ENCODE measurements at places on chromosomes 1 and 21.
A peak's percentile ranks its signal among the peaks of the same experiment; 100 is the strongest.

GRCh38 chr1:182215764-182216163 lies 154.3 kb upstream of the ZNF648 start:
- no peak for DNase-seq

GRCh38 chr21:35818597-35818996 lies 241.7 kb downstream of the SETD4 start:
- DNase-seq: no peak

DNA sequence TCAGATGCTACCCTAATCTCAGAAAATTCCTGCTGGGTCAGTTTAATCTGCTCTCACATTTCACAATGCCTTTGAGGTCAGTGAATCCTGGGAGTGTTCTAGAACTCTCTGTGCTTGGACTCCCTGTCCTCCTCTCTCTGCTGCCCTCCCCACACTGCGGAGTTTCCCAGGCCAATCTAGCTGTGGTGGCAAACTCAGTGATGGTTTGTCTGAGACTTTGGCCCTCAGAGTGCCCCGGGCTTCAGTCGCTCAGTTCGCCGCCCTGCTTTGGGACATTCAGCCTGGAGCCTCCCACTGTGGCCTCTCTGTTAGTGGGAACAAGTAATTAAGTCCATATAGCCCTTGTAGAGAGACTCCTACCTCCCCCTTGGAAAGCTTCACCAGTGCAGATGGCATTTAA lies 7.1 kb downstream of the C1orf226 start:
- DNase-seq: no peak

GRCh38 chr1:81590171-81590570 lies 210.6 kb upstream of the ADGRL2 start:
- no peak for DNase-seq

DNA sequence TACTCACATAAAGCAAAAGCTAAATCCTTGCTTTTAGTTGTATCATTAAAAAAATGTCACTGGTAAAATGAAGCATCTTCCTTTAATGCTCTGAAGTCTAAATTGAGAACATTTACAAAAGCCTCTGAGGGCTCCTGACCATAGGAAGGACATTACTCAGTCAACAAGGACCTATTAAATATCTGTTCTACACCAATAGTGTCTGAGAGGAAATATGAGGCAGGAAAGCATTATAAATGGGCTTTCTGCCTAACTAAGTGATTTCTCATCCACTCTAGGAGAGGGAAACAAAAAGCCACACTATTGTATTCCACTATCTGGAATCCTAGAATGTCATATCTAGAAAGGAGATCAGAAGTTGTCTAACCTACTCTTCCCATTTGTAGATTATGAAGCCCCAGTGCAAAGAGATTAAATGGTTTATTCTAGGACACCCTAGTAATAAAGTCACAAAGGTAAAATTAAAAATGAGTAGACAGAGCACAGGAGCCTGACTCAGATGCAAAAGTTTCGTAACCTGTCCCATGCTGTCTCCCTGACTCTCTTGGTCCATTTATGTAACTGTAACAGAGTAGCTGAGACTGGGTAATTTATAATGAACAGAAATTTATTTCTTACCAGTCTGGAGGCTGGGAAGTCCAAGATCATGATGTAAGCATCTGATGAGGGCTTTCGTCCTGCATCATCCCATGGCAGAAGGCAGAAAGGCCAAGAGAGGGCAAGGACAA lies 17.6 kb downstream of the RGS1 start:
- no peak for DNase-seq

GRCh38 chr21:44927587-44928461 lies 7.1 kb upstream of the ITGB2 start:
- peak; percentile 87 for DNase-seq

- DNase-seq: no peak
Observed at GRCh38 chr1:204624631-204625216, 60.8 kb downstream of the LRRN2 start.

GRCh38 chr1:53343831-53344668 lies 16.2 kb upstream of the LRP8 start:
- peak; percentile 9 for DNase-seq

GRCh38 chr1:239744851-239745250 lies 346.8 kb upstream of the FMN2 start:
- no peak for DNase-seq

DNA sequence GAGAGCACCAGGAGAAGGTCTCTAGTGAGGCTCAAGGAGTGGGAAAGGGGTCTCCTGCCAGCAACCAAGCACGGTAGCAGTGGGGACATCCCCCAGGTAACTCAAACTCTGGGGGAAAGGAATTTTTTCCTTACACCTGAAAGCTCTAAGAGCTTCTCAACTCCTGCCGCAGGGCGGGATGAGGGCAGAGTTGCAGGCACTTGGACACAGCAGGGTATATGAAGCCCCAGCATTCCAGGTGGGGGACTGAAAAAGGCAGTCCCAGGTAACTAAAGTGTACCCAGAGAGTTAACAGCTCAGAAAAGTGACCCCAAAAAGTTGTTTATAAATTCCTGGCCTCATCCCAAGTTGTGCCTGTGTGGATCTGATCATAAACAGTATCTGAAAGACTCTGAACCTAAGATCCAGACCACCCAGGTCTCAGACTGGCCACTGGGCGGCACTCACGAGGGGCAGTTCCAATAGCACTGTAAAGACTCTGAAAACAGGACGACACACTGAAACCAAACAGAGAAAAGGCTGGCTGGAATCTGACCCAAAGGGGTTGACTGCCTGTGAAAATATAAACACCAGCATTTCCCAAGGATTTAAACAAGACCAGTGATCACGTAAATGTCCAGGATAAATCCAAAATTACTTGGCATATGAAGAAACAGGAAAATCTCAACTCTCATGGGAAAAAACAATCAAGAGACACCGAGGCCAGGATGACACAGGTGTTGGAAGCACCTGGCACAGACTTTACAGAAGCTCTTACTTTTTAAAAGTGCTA lies 47.5 kb downstream of the HSF2BP start:
- DNase-seq: no peak

- no peak for DNase-seq
Observed at GRCh38 chr1:147892216-147892615, 10.4 kb upstream of the GJA8 start.

- no peak for DNase-seq
Observed at GRCh38 chr1:83596331-83596730, 402.6 kb downstream of the TTLL7 start.

GRCh38 chr1:156480411-156481192 lies 20.0 kb downstream of the MEF2D start:
- DNase-seq: peak; percentile 83

- no peak for DNase-seq
Observed at GRCh38 chr1:237211031-237211430, 169.0 kb downstream of the RYR2 start.

GRCh38 chr1:167791281-167792187 lies 69.8 kb downstream of the MPZL1 start:
- no peak for DNase-seq

- DNase-seq: no peak
Observed at GRCh38 chr21:27112186-27112585, 145.3 kb upstream of the ADAMTS5 start.

- no peak for DNase-seq
Observed at GRCh38 chr1:99269321-99269720, 5.0 kb downstream of the PLPPR4 start.

DNA sequence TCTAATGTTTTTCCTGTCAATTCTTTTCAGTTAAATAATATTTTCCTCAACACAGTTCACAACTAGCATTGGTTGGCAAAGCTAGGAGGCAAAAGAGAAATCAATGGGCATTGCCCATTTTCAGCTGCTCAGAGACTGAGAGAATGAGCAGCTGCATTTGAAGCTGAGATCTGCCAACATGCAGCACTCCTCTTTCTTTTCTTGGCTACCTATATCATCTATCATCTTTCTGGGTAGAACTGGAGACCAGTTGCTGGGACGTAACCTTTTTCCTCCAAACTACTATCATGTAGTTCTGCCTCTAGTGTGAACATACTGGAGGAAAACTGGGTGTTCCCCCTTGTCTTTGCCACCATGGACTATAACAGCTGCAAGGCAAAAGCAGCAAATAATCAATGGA lies 22.9 kb downstream of the CHODL start:
- DNase-seq: no peak

GRCh38 chr1:235721982-235722381 lies 72.4 kb upstream of the GNG4 start:
- no peak for DNase-seq

GRCh38 chr1:36256558-36257374 lies 32.5 kb downstream of the THRAP3 start:
- no peak for DNase-seq

DNA sequence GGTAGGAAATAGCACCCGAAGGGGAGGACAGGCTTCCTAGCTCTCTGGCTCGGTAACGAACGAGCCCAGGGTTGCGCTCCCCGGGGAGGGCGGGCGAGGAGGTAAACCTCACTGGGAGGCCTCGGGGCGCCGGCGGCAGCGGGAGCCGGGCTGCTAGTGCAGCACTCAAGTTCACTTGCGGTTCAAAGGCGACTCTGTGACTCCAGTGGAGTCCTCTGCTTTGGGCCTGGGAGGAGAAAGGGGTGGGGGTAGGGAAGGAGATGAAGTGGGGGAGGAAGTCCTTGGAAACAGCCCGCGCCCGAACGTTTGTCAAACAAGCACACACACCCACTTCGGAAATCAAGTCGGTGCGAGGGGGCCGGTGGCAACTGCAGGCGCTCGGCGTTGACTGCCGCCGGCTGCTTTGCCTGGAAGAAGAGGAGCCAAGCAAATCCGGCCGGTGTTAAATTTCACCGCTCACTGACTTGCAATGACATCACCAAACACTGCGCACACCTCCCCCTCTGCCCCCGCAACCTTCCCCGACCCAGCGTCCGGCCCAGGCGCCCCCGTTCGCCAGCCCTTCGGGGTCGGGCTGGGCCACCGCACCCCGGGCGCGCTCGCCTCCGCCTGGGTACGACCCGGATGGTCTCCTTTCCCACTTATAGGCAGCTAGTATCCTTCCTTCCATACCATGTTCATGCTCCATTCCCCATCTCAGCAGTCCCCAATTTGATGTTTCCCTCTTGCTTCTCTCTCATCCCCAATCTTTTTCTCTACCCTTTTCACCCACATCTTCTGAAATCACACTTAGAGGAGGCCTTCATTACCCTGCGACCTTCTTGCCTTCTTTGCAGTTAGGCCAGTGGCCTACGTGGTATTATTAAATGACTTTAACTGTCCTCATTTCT lies at the start of gene COL24A1:
TSS of gene COL24A1 (minus strand) at position 207 of the 890 bp plus-strand sequence. CDS start 376 bp downstream, outside the sequence.
- peak; percentile 29 for DNase-seq

DNA sequence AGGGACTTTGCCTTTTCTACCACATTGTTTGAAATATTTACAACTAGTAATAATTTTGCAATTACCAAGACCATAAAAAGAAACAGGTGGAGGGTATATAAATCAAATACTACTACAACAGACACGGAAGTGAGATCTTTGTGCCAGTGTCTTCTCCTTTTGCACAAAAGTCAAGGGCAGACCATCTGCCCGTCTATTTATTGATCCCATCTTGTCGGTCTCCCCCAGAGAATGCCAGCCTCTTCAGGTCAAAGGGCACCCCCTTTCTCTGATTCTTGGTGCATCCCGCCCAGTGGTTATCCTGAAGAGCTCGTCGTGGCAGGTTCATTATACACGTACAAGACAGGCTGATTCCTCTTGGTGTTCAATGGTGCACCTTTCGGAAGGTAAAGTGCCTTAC lies 4.8 kb upstream of the PDE9A start:
- DNase-seq: no peak

DNA sequence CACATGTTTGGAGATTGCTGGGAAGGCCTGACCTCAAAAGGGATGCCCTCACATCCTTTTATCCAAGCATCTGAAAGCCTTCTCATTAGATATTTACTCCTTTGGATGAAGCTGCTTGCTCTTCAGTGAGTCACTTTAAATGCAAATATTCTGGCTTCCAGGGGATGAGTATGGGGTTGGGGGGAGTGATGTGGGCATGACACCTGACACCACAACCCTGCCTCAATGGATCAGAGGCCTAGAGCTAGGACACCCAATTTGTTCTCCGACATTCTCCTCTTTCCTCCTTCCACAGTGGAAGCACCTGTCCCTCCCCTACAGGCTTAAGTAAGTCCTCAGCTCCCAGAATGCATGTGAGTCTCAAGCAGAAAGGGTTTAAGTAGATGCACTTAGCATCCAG lies 238.3 kb downstream of the OMA1 start:
- DNase-seq: no peak

DNA sequence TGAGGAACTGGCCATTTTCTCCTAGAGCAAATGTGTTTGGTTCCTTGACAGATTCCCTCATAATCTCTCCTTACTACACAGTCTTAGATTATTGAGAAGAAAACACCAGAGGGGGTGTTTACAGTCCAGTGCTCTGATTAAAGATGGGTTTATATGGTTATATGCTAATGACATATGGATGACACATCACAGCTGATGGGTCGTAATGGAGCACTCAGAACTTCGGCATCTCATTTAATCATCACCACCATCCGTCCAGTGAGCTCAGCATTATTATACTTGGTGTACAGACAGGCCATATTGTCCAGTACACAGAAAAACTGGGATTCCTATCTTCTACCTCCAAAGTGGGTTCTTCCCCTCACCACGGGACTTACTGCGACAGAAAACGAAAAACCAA lies 22.3 kb upstream of the NR5A2 start:
- no peak for DNase-seq

GRCh38 chr1:244917073-244917670 lies 52.8 kb upstream of the HNRNPU start:
- no peak for DNase-seq

- no peak for DNase-seq
Observed at GRCh38 chr1:25217598-25218232, 14.6 kb downstream of the SYF2 start.

DNA sequence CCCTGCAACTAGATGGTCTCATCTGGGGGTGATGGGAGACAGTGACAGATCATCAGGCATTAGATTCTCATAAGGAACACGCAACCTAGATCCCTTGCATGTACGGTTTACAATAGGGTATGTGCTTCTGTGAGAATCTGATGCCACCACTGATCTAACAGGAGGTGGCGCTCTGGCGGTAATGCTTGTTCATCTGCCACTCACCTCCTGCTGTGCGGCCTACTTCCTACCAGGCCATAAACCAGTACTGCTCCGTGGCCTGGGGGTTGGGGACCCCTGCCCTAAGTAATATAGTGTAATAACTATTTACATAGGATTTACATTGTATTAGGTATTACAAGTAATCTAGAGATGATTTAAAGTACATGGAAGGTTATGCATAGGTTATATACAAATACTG lies 134.9 kb downstream of the CLEC20A start:
- no peak for DNase-seq

GRCh38 chr1:44682883-44683265 lies 8.4 kb downstream of the ARMH1 start:
- DNase-seq: no peak
